ENCODE measurements at places on chromosomes 12 and 14. TPM values are rescaled to one million over a fixed set of nuclear protein-coding genes. Genes with fewer than 3 reads are reported as not detected.

The KRT72 gene
- total RNA-seq: 5.6 TPM

The KCNH3 gene
- 2.4 TPM for total RNA-seq

The KRT77 gene
- not detected for total RNA-seq

The MGP gene
- not detected for total RNA-seq

The NDRG2 gene
- total RNA-seq: 10.9 TPM

The BEGAIN gene
- total RNA-seq: 1.4 TPM

The COPS7A gene
- 25.9 TPM for total RNA-seq

The RASSF9 gene
- not detected for total RNA-seq

The IPO4 gene
- total RNA-seq: 42.4 TPM

The ZDHHC22 gene
- total RNA-seq: not detected

The HOXC5 gene
- not detected for total RNA-seq

The CLEC14A gene
- not detected for total RNA-seq

The MMP17 gene
- total RNA-seq: 0.28 TPM

The COX8C gene
- not detected for total RNA-seq

The ENDOU gene
- not detected for total RNA-seq

The PTPRB gene
- total RNA-seq: not detected

The CISTR gene
- not detected for total RNA-seq

Data from activated naive CD4-positive, alpha-beta T cell treated with anti-CD3 and anti-CD28 coated beads, Interleukin-2, amount 10 ng/mL, durations not matched to agents 5 hours and 36 hours (primary cell).